ENCODE measurements at places on chromosomes 12 and 14. TPM values are rescaled to one million over a fixed set of nuclear protein-coding genes. Genes with fewer than 3 reads are reported as not detected.

DNA sequence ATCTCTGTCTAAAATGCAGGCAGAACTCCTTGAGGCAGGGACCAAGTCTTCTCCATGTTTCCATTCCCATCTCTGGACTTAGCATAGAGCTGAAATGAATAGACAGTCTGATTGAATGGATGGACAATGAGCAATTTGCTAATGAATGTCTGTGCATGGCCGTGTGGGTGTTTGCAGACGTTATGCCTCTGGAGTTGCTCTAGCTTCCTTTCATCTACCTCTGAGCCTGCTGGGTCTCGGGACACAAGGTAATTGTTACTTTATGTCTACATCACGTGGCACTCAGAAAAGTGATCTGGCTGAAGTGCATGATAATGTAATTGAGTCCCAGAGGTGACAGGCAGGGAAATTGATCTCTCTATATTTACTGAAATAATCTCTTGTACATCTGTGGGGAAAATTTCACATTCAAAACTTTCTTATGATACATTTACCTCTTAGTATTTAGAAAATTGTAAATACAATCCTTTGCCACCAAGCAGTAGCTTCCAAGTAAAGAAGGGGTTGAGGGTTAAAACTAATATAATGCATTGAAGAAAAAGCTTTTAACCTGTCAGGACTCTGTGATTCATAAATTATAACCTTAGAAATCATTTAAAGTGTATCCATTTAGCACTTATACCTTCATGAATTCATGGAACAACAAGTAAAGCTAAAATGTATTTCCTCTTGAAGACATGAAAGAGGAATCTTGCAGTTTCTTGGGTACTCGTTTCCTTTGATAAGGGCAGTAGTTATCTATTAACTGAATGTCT lies 424.1 kb downstream of the APAF1 start:
- no peak for DNase-seq
- no peaks in the 10 kb centered on the region for H3K36me3 ChIP-seq
- H3K27ac ChIP-seq = no peak overlapping the region

The MAP4K5 gene
- polyA plus RNA-seq = 26.3 TPM

- no peak for DNase-seq
- H3K4me3 ChIP-seq = peak overlapping the region; percentile 75
- H3K36me3 ChIP-seq = no peaks in the 10 kb centered on the region
- H3K27me3 ChIP-seq = no peaks in the 10 kb centered on the region
- peak overlapping the region; percentile 75 for H3K27ac ChIP-seq
These were observed 574 bp downstream of the GLRX5 start for GRCh38 chr14:95535226-95536021.

DNA sequence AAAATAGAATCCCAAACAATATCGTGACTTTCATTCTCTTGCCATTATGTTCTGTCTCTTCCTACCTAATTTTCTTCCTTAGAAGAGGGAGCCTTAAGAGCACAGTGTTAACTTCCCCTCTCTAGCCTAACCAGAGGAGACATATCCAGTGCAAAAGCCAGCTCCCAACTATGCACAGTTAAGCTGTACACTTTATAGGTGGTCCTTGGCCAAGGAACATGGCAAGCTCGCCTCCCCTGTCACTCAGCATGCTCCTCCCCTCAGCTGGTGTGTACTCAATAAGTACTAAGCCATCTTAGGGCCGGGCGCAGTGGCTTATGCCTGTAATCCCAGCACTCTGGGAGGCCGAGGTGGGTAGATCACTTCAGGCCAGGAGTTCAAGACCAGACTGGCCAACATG lies 255.1 kb upstream of the TMPO start:
- H3K4me1 ChIP-seq = no peaks in the 10 kb centered on the region
- no peak overlapping the region for H3K27ac ChIP-seq
- no peaks in the 10 kb centered on the region for H3K36me3 ChIP-seq
- H3K27me3 ChIP-seq = no peaks in the 10 kb centered on the region
- no peak overlapping the region for H3K4me3 ChIP-seq
- DNase-seq = no peak

The EFS gene
- polyA plus RNA-seq = 2.0 TPM

DNA sequence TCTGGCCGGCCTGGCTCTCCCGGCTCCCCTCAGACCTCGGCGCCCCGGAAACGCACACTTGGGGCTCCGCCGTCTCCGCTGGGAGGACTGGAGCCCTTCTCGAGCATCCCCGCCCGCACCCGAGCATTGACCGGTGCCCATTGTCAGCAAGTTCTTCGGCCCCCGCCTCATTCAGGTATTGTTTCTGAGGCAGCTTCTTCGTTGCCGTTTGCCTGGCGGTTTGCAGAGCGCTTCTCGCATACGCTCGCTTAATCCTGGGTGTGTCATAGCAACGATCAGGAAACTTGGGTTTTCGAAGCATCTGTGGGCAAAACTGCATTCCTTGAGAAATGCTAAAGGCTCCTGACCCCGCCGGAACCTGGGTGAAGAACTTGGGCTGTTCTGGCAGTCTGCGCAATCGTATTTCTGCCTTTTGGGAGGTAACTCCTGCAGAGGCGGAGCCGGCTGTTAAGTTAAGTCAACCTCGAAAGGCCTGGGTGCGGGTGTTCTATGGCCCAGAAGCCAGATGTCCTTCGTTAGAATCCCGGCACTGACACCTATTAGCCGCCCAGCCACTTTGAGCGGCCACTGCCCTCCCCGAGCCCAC lies 518 bp downstream of the GSKIP start:
- DNase-seq = peak; percentile 57
- H3K27me3 ChIP-seq = no peaks in the 10 kb centered on the region
- H3K36me3 ChIP-seq = no peaks in the 10 kb centered on the region
- peak overlapping the region; percentile 73 for H3K4me3 ChIP-seq
- no peaks in the 10 kb centered on the region for H3K4me1 ChIP-seq

DNA sequence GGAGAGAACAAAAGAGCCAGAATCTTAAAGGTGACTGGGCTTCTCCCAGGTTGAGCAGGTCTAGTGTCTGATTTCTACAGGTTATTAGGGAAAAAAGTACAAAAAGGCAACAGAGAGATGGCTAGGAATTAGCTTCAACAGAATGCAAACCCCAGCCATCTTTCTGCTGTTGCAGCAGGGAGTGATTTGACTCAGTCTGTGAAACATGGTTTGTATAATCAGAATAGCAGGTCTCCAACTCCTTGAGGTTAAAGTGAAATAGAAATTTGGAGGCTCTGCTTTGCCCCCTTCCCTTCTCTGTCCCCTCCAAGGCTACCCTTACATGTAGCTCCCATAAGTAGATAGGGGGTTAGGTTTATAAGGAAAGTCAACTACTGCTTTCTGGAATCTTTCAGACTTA lies 105.8 kb downstream of the AKAP6 start:
- no peak overlapping the region for H3K27ac ChIP-seq
- H3K4me3 ChIP-seq = no peak overlapping the region
- no peaks in the 10 kb centered on the region for H3K27me3 ChIP-seq
- H3K36me3 ChIP-seq = no peaks in the 10 kb centered on the region

The HCAR3 gene
- polyA plus RNA-seq = not detected

The DDHD1 gene
- polyA plus RNA-seq = 11.7 TPM

The A2M gene
- polyA plus RNA-seq = 300 TPM

The MYO1H gene
- 0.15 TPM for polyA plus RNA-seq

DNA sequence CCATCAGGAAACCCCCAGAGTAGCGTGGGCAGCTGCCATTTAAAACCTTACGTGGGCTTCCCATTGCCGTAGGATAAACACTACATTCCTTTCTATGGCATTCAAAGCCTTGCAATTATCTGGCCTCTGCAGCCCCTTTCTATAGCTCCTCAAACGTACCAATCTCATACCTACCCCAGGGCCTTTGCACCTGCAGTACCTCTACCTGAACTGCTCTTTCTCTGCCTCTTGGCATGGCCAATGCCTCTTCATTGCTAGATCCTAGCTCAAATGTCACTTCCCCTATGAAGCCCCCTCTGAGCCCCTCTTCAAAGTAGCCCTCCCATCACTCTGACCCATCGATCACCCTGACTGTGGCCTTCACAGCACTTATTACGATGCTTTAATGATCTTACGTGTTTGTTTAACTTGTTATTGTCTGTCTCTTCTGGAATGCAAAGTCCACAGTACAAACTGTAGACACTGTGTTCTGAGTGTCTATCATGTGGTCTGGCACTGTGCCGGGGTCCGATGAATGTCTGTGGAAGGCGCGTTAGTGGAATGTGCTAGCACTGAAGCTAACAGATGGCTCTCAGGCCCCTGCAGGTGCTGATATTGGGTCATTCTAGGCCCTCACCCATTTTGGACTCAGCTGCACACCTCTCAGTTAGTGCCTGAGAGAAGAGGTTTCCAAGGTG lies 157.3 kb upstream of the NOS1 start:
- no peaks in the 10 kb centered on the region for H3K36me3 ChIP-seq
- H3K27me3 ChIP-seq = no peaks in the 10 kb centered on the region
- no peak for DNase-seq
- H3K27ac ChIP-seq = no peak overlapping the region
- no peaks in the 10 kb centered on the region for H3K4me1 ChIP-seq

The MGST1 gene
- polyA plus RNA-seq = 634 TPM

The HSPA2 gene
- 16.5 TPM for polyA plus RNA-seq

DNA sequence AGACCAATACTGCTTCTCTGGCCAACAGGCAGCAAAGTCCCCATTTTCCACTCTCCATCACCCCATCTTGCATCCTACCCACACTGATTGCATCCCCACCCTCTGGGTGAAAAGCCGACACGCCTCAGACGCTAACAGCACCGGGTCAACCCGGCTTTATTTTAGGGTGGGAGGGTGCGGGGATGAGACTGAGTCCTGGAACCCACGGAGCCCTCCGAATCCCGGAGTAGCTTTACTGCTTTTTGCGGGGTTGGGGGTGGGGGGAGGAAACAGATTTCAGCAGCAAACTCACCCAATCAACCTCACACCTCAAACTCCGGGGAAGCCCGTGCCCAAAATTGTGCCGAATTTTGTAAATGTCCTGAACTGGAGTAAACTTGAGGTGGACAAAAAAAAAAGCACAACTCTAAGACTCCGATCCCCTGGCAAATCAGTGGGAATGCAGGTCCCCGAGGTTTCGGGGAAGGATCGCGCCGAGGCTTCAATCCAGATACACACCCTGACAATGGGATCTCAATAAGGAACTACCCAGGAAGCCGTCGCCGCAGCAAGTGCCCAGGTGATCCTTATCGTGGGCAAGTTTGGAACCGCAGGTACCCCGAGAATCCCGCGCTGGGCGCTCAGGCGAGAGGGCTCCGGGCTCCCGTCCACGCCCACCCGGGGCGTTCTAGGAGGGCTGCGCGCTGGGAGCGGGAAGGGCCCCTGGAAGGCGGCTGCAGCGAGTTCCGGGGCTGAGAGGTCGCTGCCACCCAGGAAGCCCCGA lies 1.1 kb downstream of the GCH1 start:
- H3K36me3 ChIP-seq = no peaks in the 10 kb centered on the region
- no peaks in the 10 kb centered on the region for H3K27me3 ChIP-seq
- peak overlapping the region; percentile 16 for H3K27ac ChIP-seq
- H3K4me1 ChIP-seq = peaks cover 2% of the 10 kb centered on the region
- DNase-seq = no peak

GRCh38 chr14:92368001-92368400 lies 45.0 kb downstream of the SLC24A4 start:
- no peaks in the 10 kb centered on the region for H3K4me1 ChIP-seq
- no peak overlapping the region for H3K27ac ChIP-seq
- no peaks in the 10 kb centered on the region for H3K36me3 ChIP-seq
- peaks cover 5% of the 10 kb centered on the region for H3K27me3 ChIP-seq

DNA sequence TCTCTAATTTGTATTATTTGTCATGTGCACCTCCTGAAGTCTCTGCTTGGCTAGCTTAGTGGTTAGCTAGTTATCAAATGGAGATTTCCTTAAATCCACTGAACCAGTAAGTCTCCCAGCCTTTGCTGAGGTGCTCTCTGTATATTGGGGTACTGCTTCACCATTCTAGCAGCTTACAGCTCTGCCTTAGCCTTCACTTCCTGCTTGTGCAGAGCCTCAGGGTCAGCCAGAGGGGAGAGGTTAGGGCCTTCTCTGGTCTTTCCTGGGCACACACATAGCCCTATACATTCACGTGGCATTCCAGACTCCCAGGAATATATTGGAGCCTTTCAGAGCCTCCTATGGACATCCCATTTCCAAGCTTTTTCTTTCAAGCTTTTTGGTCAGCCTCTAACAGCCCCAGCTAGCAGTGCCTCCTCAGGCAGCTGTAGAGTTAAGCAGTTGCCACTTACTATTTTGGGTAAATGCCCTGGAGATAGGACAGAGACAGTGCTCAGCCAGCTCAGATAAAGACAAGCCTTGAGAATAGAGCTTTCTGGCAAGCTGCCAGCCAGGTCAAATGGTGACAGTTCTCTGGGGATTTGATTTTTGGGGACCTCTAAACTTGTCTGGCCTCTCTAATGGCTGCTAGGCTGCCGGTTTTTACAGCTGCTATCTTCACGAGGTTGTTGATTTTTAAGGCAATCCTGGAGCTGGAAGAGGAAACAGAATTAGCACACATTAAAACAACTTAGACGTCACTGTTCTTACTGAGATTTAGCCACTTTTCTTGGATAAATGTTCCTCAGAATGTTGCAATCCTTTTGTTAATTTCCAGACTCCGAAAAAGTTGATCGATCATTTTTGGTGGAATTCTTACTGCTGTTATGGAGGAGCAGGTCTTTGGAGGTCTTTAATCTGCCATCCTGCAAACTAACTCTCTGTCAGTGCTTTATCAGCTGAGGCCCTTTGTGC lies 32.9 kb downstream of the FBXW8 start:
- H3K4me3 ChIP-seq = no peak overlapping the region
- H3K4me1 ChIP-seq = no peaks in the 10 kb centered on the region
- no peak for DNase-seq
- no peaks in the 10 kb centered on the region for H3K27me3 ChIP-seq
- peaks cover 1% of the 10 kb centered on the region for H3K36me3 ChIP-seq

- H3K27ac ChIP-seq = no peak overlapping the region
- H3K27me3 ChIP-seq = no peaks in the 10 kb centered on the region
- H3K36me3 ChIP-seq = no peaks in the 10 kb centered on the region
- peak; percentile 61 for DNase-seq
- H3K4me1 ChIP-seq = peaks cover 32% of the 10 kb centered on the region
These were observed 25.3 kb upstream of the GPR132 start for GRCh38 chr14:105090493-105091053.

DNA sequence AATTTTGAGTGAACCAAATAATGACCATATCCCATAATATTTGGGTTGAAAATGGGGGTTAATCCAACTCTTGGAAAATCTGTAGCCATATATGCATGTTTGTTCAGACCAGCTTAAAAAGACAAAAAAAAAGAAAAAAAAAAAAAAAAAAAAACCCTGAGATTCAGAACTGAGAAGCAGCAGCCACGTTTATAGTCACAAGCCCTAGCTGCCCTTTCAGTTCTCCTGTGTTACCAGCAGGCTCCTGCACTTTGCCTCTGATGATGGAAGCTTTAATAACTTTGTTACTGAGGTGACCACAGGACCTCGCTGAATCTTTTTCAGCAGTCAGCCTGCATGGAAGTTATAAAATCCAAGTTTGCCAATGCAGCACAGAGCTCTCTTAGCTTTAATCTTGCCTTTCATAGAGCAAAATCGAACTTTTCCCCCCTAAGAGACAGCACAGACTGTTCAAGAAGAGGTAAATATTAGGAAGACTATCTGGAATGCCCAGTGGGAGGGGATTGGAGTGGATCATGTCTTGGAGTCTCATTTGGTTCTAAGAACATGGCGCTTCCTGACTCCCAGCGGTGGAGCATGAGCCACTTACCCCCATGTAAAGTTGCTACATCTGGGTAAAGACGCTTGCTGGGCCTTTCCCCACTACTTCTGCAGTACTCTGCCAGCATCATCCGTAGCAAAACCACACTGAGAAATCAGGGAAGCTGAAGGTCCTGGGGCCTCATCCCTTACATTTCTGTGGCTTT lies 20.6 kb downstream of the GNG2 start:
- H3K4me3 ChIP-seq = no peak overlapping the region
- no peaks in the 10 kb centered on the region for H3K36me3 ChIP-seq
- no peak overlapping the region for H3K27ac ChIP-seq
- peaks cover 5% of the 10 kb centered on the region for H3K4me1 ChIP-seq
- H3K27me3 ChIP-seq = no peaks in the 10 kb centered on the region
- no peak for DNase-seq

Measured in fibroblast of lung (primary cell).